ENCODE measurements at places on chromosomes 1 and 21.

DNA sequence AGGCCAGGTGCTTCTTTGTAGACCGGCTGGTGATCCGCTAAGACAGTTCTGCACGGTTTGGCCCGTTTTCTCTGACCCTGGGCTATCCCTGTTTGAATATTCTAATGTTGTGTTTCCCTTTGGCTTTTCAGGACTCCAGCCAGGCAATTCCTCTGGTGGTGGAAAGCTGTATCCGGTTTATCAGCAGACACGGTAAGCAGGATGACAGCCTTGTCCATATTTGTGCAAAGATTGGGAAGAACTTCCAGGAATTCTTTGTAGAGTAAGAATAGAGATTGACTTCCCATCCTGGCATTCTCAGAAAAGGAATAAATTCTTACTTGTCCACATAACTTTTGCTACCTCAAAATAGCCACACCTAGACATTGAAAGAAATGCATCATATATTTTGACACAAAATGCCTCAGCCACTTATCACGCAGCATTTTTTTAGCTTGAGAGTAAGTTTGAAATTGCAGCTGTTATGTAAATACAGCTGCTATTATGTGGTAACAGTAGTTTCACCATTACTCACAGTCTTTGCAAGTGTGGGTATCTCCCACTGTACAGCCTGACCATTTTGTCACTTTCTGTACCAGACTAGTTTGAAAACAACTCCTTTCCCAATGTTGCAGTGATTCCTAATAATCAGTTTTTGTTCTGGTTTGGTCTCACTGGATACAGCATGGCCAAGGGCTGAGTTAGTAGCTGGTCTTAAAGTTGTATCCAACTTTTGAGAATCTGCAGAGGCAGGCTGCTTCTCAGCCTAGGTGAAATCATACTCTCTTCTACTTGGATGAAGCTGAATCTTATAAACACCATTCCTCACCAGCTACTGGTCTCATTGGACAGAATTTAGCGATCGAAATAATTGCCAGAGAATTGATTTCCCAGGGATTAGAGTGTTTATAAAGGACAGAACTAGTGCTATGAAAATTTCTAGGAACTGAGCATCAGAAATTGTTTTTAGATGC lies 40.0 kb upstream of the IKBKE start:
- DNase-seq, result no peak

- DNase-seq, result peak; percentile 93
These were observed 68.3 kb downstream of the SLC35A3 start for GRCh38 chr1:100037927-100038659.

- DNase-seq, result no peak
These were observed 276.0 kb downstream of the MRPL39 start for GRCh38 chr21:25331286-25331685.

- DNase-seq, result peak; percentile 50
These were observed 1.5 kb downstream of the STYXL2 start for GRCh38 chr1:167095368-167095767.

GRCh38 chr1:181002582-181003172 lies 20.0 kb downstream of the STX6 start:
- no peak for DNase-seq

DNA sequence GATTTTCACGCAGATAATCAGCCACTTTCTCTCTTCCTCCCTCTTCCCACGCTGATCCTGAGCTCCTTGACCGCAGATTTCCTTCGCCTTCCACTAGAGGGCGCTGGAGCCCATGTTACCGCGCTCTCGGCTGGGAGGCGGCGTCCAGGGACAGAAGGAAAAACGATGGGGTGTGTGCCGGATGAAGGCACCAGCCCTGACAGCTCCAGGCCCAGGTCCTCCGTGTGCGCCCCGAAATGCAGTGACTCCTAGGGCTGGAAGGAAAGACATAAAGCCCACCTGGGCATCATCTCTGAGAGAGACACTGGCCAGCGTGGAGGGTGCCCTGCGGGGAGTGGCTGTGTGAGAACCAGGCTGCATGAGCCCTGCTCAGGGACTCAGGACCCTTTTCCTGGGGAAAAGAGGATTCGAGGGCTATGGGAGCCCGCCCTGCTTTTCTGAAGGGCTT lies 44.9 kb upstream of the CYP2J2 start:
- peak; percentile 67 for DNase-seq

GRCh38 chr1:183597656-183598347 lies 7.5 kb upstream of the NCF2 start:
- DNase-seq, result no peak

DNA sequence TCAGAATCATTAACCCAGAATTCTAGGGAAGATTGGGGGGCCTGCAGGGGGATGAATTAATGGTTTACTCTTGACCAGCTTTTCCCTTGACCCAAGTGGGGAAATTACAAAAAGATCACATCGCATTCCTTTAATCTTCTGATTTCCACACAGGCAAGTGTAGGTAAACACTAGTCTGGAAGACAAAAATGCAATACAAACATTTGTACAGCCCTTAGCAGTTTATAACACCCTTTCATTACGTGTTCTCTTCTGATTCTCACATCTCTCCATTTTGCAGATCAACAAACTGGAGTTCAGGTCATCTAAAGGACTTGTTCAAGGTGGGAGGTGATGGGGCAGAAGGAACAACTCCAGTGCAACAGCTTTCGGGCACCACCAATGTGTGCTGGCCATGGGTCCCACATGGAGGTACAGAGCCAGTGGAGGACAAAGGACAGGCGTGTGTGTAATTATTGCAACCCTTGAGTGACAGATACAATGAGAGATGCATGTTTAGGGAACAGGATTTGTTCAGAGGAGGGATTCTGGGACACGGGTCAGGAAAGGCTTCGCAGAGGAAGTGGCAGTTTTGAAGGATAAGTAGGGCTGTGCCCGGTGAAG lies 20.4 kb downstream of the ATF3 start:
- DNase-seq, result no peak

DNA sequence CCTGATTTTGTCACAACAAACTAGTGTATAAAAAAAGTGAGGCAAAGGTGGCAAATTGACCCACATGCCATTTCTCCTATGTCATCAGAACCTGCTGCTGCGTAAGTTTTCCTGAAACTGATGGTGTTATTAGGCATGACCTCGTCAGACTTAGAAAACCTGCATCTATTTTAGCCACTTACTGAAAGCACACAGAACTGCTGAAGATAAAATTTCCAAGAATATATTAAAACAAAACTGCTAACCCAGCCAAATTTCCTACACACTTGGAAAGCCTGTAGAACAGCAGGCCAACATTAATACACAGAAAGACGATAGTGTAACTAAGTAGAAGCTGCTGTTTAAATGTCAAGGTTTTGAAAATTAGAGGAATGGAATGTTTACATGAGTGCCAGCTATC lies 674.5 kb upstream of the CXADR start:
- no peak for DNase-seq

DNA sequence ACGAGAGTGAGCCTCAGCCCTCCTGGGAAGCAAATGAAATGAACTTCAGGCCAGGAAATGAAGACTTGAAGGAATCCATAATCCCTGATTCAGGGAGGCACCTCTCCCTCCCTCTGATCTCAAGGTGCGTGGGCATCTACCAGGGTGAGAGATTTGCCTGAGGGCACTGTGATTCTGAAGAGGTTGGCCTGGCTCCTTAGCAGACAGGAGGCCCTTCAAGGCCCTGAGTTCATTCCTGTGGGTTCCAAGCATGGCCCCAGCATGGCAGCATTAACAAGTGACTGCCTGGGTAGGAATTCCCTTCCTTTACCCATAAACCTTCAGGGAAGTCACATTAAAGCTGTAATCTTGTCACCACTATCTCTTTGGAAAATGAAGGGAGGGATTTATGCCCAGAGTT lies 29.8 kb upstream of the IFNGR2 start:
- no peak for DNase-seq

GRCh38 chr1:64061430-64062104 lies 141.9 kb upstream of the UBE2U start:
- no peak for DNase-seq

GRCh38 chr1:171898941-171899340 lies 57.6 kb downstream of the DNM3 start:
- DNase-seq, result no peak

DNA sequence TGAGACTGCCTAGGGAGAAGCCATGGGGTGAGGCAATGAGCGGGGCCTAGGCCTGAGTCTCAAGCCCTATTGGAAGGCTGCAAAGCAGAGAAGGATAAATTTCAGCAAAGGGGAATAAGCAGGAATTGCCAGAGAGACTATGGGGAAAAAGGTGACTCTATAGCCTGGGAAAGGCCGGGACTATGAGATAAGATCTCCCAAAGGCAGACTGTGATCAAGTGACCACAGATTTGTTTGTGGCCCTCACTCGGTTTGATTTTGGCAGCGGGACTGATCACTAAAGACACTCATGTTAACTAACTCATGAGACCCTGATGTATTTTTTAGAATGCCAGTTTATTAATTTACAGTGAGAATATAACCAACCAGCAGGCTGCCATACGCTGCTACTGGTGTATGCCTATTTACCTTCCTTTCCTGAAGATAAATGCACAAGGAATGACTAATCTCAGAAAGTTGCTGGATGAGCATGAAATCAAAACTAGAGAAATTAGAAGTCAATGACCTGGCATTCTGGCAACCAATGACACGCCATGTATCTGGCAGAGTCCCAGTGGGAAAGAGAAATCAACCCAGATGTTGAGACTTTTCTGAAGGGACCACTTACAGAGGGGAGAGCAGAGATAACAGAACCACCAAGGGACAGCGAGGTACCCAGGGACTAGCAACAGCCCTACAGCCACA lies 4.3 kb downstream of the HSF2BP start:
- DNase-seq, result no peak

- DNase-seq, result no peak
These were observed 8.0 kb upstream of the CA6 start for GRCh38 chr1:8937701-8938100.

- DNase-seq, result no peak
These were observed 75.0 kb downstream of the RGL1 start for GRCh38 chr1:183879966-183880365.

DNA sequence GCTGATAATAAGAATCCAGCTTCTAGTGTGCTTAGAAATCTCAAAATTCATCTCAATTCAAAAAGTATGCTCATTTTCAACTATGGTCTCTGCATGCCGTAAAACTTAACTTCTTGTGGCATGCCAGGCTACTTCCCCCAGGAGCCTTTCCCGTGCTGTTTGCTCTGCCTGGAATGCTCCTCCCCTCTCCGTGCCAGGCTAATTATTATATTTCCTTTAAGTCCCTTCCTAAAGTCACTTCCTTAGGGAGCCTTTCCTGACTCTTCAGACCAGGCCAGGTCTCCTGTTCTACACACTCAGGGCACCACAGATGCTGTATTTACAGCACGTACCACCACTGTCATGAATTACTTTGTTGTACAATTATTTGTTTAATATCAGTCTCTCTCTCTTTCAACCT lies 67.1 kb upstream of the PPP2R5A start:
- no peak for DNase-seq

- DNase-seq, result no peak
These were observed 1730.2 kb downstream of the MRPL39 start for GRCh38 chr21:23876925-23877558.

GRCh38 chr1:213104604-213105003 lies 53.6 kb downstream of the RPS6KC1 start:
- no peak for DNase-seq

- DNase-seq, result no peak
These were observed 18.9 kb downstream of the PTPRU start for GRCh38 chr1:29255134-29255666.

GRCh38 chr1:152917794-152918193 lies 9.4 kb downstream of the IVL start:
- DNase-seq, result no peak

- DNase-seq, result no peak
These were observed 82.5 kb downstream of the NRIP1 start for GRCh38 chr21:14982336-14982735.

DNA sequence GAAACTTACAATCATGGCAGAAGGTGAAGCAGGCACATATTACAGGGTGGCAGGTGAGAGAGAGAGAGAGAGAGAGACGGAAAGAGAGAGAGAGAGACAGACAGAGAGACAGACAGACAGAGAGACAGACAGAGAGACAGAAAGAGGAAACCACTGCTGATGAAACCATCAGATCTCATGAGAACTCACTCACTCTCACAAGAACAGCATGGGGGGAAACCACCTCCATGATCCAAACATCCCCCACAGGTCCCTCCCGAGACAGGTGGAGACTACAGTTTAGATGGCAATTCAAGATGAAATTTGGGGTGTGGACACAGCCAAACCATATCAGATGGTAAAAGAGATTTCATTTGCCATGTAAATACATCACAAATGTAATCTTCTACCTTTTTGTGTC lies 708.1 kb downstream of the MRPL39 start:
- DNase-seq, result no peak

DNA sequence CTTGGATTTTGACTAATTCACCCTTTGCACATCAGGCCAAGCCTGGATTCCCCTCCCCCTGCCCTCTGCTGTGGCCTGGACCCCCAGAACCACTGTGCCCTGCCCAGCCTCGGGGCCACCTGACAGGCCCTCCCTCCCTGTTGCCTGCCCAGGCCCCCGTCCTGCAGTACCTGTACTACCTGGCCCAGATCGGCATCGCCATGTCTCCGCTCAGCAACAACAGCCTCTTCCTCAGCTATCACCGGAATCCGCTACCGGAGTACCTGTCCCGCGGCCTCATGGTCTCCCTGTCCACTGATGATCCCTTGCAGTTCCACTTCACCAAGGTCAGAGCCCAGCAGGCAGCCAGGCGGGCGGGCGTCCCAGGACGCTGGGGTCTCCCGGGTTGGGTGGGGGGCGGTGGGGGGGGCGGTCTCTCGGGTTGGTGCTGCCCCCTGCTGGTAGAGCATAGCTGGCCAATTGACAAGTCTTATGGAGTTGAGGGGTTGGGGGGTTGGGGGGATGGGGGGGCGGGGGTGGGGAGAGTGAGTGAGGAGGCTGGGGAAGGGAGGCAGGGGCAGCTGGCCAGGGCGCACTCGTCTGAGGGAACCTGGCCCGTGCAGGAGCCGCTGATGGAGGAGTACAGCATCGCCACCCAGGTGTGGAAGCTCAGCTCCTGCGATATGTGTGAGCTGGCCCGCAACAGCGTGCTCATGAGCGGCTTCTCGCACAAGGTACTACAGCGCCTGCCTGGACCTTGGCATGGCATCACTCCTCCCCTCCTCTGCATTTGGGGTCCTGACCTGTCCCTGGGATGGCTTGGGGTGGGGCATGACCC lies 10.7 kb downstream of the AMPD2 start:
- DNase-seq, result no peak

DNA sequence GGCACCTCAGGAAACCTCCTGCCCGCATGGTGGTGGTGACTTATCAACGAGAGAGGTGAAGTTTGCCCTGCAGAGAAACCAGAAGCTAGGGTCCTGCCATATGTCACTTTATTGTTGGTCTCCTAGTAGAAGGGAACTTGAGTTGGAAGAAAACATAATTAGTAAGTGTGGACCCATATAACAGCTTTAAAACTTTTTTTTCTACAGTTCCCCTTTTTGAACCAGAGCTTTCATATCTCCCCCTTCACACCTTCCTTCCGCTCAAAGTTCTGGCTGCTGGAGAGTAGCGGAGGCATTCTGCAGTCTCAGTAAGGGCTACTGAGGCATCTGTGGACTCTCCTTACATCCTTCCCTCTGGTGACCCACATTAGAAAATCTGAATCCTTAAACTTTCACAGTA lies 48.9 kb downstream of the PHC2 start:
- DNase-seq, result no peak

- no peak for DNase-seq
These were observed 35.8 kb upstream of the JAK1 start for GRCh38 chr1:65002156-65002507.

Data from BE2C (cell line).